ENCODE measurements at places on chromosomes 4 and X.

GRCh38 chr4:38101563-38101962 is 141.4 kb downstream of the PTTG2 start:
- DNase-seq = no peak

DNA sequence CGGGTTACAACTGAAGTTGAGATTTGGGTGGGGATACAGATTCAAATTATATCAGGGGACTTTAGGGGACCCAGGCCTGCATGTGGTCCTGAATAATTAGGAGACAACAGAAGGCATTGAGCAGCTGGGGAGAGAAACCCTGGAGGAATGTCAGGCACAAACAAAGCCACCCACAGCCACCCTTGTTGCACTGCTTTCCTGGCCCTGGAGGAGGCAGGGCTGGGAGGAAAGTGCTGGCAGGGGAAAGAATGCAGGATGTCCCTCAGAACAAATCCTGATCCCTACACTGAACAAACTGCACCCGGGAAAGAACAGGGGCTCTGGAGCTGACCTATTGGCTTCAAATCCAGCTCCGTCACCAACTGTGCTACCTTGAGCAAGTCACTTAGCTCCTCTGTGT is 214.1 kb upstream of the ATP6AP2 start:
- no peak for DNase-seq

GRCh38 chr4:139009702-139010101 is 5.9 kb upstream of the NOCT start:
- no peak for DNase-seq

DNA sequence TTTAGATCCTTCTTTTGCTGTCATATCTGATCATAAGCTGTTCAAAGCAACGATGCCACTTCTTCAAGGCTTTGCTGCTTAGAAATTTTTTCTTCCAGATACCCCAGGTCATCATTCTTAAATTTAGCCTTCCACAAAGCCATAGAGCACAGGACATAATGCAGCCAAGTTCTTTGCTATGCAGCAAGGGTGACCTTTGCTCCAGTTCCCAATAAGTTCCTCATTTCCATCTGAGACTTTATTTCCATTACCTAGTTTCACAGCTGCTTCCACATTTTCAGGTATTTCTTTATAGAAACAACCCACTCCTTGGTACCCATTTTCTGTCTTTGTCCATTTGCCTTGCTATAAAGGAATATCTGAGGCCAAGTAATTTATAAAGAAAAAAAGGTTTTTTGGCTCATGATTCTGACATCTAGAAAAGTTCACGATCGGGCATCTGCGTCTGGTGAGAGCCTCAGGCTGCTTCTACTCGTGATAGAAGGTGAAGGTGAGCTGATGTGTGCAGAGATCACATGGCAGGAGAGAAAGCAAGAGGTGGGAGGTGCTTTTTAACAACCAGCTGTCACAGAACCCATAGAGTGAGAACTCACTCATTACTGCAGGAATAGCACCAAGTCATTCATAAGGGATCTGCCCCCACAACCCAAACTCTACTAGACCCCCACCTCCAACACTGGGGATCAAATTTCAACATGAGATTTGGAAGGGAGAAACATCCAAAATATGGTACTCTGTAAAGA is 11.8 kb upstream of the TASL start:
- no peak for DNase-seq

DNA sequence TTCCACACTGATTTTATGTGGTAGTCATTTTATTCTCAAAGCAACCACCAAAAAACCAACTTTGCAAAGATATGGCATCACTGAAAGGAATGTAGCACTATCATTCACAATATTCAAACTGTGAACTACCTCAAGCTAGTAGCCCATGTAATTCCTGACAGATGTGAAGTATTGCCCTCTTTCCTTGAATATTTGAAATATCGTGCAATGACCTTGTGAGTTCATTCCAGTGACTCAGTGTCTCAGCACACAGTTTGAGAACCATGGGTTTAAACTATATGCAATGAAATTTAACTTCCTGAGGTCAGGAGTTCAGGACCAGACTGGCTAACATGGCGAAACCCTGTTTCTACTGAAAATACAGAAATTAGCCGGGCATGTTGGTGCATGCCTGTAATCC is 20.9 kb upstream of the IQCM start:
- DNase-seq = no peak

DNA sequence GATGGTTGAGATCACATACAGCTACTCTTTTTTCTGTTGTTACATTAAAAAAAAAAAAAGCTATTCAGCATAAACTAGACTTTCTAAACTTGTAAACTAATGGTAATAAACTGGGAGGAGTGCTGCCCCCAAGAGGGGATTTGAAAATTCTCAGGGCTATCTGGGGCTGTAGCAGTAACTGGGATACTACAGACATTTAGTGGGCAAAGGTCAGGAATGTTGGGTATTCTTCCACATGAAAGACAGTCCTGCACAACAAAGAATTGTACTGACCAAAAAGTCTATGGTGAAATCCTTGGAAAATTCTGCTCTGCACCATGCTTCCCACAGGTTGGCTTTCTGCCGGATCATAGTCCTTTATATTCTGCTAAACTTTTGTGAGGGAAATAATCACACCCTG is 232.6 kb upstream of the BOD1L1 start:
- DNase-seq = no peak

DNA sequence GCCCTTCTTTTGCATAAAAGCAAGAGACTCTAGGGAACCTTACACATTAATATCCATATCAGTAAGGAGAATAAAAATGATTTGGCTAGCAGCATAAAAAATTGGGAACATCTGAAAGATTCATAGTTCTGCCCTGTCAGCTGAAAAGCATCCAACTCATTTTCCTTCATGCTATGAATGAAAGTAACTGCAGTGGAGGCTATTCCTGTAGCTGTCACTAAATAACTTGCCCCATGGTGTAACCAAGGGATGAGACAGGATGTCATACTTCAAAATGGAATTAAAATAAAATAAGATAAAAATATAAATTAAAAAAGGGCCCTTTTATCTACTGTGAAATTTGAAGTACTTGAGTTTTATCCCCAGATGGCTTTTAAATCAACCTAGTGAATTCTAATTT is 878.8 kb downstream of the C4orf33 start:
- no peak for DNase-seq

DNA sequence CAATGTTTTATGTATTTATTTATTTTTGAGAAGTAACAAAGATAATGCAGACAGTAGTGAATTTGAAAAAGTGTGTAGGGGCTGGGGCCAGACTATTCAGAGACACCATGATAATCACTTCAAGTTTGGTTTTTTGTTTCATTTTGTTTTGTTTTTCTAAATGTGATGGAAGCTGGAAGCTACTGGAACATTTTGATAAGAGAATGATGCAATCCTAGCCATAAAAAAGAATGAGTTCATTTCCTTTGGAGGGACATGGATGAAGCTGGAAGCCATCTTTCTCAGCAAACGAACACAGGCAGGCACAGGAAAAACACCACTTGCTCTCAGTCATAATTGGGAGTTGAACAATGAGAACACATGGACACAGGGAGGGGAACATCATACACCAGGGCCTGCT is 706.6 kb upstream of the EPHA5 start:
- DNase-seq = no peak

- DNase-seq = no peak
Observed at GRCh38 chr4:84938316-84938715, 28.2 kb downstream of the WDFY3 start.

- no peak for DNase-seq
Observed at GRCh38 chrX:53445977-53446376, 11.8 kb upstream of the HSD17B10 start.

GRCh38 chrX:45710081-45710801 is 509.6 kb upstream of the DIPK2B start:
- no peak for DNase-seq

- DNase-seq = no peak
Observed at GRCh38 chr4:156892805-156893204, 78.8 kb downstream of the PDGFC start.

- no peak for DNase-seq
Observed at GRCh38 chrX:21933077-21933476, 7.4 kb upstream of the SMS start.

DNA sequence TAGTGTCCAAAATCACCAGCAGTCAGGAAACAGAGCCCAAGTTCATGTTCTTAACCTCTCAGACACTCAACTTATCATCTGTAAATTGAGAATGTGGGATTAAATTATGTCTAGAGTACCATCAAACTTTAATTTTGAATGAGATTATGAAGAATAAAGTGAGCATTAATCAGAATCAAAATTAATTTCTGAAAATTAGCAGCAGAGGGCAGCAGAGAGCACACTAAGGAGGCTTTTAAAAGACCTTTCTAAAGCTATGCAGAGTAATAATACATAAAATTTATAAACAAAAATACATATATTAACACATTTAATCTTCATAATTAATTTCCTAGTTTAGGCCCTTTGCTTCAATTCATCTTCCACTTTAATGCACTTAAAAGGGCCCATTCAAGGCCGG is 7.1 kb downstream of the TASL start:
- DNase-seq = no peak

- no peak for DNase-seq
Observed at GRCh38 chrX:10086676-10087075, 70.1 kb upstream of the CLCN4 start.

- DNase-seq = no peak
Observed at GRCh38 chr4:5366421-5366820, 315.1 kb downstream of the STK32B start.

GRCh38 chrX:114095789-114096188 is 488.1 kb upstream of the HTR2C start:
- DNase-seq = no peak

DNA sequence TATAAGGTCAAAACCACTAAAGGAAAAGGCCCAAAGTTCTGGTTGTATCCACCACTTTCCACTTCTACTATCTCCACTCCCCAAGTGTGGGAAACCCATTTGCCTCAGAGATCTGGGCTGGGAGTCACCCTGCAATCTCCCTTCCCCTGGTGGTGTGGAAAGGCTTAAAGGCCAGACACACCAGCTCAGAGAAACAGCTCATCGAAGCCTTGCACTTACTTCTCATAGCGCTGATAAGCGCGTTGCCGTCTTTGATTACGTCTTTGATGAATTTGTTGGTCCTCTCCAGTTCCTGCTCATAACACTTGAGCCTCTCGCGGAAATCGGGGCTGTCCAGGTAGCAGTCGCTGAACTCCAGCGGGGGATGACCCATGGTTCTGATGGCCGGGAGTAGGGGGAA is 647 bp downstream of the OPHN1 start:
- no peak for DNase-seq

DNA sequence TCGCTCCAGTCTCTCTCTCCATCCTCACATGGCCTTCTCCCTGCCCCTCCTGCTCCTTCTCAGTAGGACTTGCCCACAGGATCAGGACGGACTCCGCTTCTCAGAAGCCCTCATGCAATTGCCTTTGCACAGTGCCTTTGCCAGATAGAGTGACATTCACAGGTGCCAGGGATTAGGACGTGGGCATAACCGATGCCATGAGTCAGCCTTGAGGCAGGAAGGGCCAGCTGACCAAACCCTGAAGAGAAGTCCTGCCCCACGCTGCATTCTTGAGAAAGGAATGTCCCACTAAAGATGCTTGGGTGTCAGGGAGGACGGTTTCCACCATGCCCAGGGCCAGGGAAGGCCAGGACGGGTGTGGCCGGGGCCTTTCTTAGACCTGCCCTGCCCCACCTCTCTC is 6.6 kb upstream of the GRPEL1 start:
- DNase-seq = no peak

DNA sequence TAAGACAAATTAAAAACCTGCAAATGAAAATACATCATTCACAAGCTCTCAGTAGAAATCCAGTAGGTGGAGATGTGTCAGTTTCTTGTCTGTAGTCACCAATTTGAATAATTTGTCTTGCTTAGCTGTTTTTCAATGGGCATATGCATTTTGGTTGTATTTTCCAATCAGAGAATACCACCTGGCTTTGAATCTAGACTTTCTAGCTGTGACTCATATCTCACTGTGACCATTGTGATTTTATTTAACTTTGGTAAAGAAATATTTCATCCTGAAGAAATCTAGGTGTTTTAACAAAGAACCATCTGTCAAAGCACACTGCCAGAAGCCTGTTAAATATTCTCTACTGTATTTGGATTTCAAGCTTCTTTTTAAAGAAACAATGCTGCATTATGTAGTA is 1650.6 kb upstream of the IGFBP7 start:
- DNase-seq = no peak

DNA sequence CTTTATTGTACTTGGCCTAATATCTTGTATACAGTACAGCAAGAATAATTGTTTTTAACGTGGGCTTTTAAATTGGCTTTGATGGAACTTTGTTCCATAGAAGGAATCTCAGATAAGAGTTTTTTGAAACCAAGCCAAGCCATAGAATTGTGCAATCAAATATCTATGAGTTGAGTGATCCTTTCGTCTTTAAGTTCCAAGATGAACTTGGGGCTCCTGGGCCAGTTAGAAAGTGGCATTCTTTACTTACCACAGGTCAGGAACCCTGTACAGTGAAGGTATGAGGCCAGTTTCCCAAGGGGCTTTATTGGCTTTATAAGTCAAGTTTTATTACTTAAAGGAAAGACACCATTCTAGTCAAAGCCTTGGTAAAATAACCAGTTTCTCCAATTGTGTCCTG is 2104.2 kb downstream of the PCDH7 start:
- DNase-seq = no peak

GRCh38 chr4:1469043-1469442 is 62.8 kb upstream of the NKX1-1 start:
- DNase-seq = no peak

- DNase-seq = no peak
Observed at GRCh38 chr4:177487977-177488376, 45.7 kb upstream of the AGA start.

DNA sequence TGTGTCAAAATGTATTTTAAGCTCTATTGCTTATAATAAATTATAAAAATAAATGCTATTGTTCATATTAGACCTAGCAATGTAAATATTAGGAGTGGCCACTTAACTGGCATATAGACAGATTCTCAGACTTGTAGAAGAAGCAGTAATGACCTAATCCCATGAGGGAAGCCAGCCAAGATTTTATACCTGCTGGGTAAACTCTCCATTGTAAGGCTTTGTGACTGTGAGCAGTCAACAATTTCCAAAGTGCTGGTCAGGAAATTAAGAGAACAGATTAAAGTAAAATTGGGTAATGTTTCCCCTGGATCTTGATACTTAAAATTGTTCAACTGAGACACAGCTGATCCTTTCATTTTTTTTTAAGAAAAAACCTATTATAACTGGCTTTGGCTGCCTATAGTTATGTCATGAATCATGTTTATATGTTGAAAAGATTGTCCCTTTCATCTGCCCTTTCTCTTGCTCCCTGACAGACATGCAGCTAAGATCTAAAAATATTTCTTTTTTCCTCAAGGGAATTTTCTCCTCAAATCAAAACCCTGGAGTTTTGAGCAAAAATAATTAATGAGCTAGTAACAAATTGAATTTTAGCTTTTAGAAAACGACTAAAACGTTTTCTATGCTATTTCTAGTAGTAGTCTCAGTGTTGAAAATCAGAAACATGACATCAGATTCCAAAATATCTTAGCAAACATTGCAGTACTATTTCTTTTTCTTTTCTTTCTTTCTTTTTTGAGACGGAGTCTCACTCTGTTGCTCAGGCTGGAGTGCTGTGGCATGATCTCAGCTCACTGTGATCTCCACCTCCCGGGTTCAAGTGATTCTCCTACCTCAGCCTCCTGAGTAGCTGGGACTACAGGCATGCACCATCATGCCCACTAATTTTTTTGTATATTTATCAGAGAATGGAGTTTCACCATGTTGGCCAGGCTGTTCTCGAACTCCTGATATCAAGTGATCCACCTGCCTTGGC is 77.9 kb downstream of the ADGRL3 start:
- DNase-seq = no peak

- no peak for DNase-seq
Observed at GRCh38 chrX:139554991-139555675, 24.6 kb downstream of the F9 start.
